ENCODE measurements at places on chromosomes 5 and 9.
A peak's percentile ranks its signal among the peaks of the same experiment; 100 is the strongest.

DNA sequence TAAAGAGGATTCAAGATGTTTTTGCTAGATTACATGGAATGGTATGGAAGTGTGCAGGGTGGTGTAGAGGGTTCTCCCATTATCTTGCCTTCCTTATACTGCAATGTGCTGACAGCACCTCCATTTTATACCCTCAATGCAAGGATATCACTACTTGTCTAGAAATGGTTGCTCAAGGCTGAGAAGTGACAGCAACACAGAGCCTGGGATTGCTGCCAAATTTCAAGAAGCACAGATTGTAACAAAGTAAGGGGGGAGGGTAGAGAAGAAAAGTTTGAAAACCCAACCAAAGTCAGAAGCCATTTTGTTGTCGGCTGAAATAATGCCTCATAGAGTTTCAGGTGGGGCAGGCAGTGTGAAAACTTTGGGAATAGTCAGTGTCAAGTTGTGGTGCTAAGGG is 29.8 kb downstream of the PCDHAC2 start:
- no peak for DNase-seq

DNA sequence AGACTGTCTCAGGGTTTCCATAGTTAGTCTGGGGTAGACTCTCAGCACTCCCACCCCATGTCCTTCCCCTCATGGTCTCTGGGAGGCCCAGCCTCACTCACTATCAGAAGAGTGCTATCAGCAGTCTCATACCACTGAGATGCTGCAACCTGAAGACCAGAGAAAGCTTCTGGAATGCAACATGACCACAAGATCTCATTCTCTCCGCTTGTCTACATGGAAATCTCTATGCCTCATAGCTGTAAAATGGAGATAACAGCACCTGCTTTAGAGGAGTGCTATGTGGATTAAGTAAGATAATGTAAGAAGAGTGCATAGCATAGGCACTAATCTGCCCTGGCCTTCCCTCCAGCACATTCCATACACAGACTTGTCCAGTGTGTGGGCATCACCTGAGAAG is 47.0 kb upstream of the ZNF169 start:
- no peak for DNase-seq

DNA sequence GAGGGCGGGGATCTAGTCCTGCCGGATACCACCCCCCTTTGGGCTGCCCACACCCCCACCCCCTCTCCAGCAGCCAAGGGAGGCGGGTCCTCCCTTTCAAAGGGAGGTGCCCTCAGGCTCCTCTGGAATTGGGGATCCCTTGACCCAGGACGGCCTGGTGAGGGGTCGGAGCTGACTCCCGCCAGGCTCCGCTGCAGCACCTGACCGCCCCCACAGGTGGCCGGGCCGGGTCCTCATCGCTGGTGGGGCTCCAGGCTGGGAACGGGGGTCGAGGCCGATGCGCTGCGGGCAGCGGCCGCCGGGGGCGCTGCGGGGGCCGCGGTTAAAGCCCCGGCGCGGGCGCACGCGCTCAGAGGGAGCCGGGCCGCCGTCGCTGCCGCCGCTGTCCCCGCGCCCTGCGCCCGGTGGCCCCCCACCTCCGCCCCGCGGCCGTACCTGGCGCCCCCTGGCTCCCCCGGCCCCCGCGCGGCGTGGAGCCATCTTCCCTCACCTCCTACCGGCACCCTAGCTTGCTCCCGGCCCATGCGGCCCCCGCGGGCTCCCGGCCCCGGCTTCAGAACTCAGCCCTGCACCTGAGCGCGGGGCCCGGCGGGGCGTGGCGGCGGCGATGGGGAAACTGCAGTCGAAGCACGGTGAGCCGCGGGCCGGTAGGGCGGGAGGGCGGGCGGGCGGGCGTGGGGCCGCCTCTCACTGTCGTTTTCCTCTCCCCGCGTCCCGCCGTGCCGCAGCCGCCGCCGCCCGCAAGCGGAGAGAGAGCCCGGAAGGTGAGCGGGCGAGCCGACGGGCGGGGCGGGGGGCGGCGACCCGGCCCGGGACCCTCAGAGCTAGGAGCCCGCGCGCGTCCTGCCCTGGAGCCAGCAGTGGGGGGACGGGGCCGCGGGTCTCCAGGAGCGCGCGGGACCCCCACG is at the start of gene NKD2:
TSS of gene NKD2 (plus strand) at position 352 of the 908 bp plus-strand sequence. CDS start at position 608, 256 bp downstream.
- DNase-seq: peak; percentile 53

GRCh38 chr9:12141422-12141821 is 551.8 kb upstream of the TYRP1 start:
- DNase-seq: no peak

DNA sequence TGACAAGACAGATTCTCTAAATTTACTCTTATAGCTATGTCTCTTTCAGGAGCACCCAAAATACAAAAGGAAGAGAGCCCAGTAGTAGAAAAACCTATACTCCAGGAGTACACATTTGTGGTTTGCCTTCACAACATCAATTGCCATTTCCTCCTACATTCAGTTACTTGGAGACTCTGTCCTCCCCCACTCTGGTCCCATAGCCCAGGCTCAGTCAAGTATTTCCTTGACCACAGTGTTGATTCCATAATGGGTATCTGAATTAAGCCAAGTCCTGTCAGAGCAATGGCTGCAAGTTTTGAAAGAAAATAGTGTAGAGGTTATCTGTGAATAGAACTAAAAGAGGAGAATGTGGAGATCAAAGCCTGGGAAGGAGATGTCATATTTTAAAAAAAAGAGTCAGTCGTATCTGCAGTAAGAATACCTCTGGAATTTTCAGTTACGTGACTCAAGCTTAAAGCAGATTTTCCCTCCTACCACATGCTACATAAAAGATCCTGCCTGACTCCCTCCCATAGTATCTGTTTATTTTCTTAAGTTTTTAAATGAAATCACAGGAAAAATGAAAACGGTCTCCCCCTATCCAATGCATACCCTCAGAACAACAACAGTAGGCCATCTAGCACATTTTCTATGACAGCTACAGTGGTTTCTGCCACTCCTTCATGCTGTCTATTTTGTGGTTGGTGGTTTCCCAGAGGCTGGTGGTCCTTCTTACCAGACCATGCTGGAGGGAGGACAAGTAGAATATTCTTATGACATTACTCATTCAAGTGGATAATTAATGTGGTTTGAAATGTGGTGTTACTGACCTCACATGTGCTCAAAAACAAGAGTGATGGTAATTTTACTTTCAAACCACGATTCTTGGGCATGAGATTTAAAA is 249.7 kb upstream of the TMEM161B start:
- peak; percentile 23 for DNase-seq

GRCh38 chr5:170238456-170239196 is 5.8 kb downstream of the C5orf58 start:
- DNase-seq: no peak

DNA sequence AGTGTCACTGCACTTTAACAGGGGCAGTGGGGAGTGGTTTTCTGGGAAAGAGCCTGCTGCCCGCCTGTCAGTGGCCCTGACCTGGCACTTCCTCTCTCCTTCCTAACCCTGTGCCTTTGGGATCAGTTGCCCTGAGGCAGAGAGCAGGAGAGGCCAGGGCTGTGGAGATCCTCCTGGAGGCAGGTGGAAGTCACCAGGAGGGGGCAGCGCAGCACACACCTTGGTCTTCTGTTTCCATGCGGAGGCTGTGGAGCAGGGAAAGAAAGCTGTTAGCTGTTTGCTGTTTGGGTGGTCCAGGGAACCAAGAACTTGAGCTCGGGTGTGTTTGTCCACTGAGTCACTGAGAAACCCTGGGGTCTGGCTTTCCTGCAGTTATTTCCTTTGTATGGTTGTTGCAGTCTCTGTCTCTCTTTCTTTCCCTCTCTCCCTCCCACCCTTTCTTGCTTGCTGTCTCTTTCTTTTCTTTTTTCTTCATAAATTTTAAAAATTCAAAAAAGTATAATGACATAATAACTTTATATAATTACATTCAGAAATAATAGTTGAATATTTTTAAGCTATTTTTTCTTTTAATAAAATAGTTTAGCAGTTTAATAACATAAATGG is 28.1 kb downstream of the NTRK2 start:
- DNase-seq: peak; percentile 43

- DNase-seq: no peak
These were observed 163.2 kb downstream of the RFK start for GRCh38 chr9:76231001-76231400.

DNA sequence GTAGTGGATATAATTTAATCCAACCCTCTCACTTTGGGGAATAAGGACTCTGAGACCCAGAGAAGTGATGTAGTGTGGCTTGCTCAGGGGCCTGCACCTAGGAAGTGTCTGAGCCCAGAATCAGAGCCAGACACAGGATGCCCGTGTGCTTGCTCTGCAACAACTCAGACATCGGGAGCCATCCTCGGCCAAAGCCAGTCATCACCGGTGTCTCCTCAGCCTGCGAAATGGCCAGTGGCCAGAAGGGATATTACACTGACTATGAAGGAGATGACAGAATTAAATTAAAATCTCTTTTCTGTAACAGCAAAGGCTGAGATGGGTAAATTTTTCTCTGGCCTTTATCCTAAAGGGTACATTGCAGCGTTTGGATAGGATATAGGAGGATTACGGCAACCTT is 102.9 kb downstream of the MARCHF11 start:
- DNase-seq: peak; percentile 17

DNA sequence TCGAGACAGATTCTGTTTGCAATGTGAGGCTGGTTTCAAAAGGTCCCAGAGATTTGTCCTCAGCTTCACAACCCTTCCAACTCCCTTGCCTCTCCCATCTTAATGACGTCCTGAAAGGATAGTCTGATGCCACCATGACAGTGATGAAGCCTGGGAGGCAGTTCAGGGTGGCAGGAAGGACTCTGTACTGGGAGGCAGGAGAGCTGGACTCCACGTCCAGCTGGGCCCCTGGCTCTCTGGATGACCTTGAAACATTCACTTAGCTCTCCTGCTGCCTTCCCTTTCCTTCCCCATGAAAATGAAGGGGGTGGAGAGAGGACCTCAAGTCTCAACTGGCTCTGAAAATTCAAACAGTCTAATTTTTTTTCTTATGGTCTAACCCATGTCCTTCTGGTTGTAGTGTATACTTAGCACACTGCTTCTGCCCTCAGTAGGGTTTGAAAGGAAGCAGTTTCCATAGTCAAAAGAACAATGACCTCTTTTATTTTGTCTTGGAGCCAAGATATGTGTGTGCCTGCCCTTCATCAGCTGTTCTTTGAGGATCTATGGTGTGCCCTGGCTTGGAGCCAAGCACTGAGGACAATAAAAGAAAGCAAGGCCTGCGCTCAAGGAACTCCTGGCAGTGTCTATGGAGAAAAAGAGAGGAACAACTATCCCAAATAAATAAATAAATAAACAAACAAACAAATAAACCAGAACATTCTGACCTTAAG is 188.3 kb downstream of the GRIA1 start:
- no peak for DNase-seq

- no peak for DNase-seq
These were observed 518 bp downstream of the ERBIN start for GRCh38 chr5:65926893-65927292.

DNA sequence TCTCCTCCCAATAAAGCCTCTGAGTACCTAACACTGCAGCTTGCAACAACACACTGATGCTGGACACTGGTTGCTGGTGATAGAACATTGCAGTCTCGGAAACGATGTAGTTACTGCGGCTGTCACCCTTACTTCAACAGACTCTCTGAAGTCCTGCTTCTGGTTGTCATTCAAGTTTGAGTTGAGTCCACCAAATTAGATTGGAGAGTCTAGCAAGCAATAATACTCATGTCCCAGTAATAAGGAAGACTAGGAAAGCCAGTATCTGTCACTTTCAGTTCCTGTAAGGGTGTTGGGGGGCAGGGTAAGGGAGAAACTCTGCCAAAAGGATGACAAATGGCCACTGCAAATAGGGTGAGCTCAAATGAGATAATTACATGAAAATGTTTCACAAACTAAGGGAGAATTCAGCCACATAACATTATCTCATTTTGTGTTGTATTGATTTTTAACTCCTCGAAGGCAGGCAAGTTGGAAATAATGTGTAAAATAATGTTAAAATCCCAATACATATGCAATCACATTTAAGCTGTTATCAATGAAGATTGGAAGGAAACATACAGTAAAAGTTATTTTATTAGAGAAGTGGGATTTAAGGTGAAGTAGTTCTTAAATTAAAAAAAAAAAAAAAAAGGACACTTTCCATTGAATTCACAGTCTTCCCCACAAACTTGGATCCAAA is 849 bp upstream of the IFT74 start:
- DNase-seq: peak; percentile 14

GRCh38 chr5:151388960-151389359 is 41.6 kb upstream of the SLC36A2 start:
- no peak for DNase-seq

DNA sequence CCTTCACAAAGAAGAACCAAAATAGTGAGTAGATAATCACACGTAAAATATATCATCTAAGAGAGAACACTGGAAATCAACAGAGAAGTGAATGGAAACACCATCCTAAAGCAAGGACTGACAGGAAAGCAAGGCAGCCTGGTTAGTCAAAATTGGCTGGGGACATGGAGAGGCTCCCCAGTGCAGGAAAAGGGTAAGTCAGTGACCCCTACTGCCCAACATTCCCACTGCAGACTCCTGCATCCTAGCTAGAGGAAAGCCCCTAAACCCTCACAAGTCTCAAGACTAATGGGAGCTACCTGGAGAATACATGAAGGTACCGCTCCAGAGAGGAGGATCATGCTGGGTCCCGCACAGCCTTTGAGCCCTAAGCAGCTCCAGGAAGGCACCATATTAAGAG is 60.1 kb downstream of the ZDHHC21 start:
- no peak for DNase-seq

DNA sequence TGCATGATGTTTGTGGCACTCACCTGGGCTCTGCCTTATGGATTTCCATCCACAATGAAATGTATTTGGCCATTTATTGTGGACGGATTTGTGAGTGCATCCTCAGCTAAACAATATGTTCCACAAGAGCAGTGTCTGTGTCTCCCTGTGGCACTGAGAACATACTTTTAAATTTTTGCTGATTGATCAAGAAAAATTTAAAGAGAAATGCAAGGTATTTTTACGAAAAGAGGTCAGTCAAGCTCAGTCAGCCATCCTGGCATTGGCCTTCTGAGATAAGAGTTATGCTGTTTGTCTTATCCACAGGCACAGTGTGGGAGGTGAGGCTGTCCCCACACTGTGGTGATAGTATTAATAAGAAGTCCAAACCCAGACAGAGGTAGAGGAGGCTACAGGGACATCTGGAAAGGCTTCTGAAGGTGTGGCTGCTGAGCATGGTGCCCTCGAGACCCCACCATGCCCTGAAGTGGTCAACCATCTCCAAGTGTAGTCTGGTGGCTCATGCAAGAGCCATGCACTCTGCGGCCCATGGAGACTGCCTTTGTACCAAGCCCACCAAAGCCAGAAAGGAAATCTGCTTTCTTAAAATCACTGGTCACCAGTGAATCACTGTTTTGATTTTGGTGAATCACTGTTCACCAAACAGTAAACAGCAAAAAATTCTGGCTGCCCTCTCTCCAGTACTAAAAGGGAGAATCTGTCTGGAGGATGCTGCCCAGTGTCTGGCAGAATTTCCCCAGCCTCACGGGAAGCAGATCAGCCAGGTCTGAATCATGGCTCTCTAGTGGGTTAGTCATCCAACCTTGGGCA is 28.8 kb downstream of the SPOCK1 start:
- DNase-seq: peak; percentile 99

GRCh38 chr5:28737222-28737621 is 1698.8 kb upstream of the CDH9 start:
- DNase-seq: no peak

DNA sequence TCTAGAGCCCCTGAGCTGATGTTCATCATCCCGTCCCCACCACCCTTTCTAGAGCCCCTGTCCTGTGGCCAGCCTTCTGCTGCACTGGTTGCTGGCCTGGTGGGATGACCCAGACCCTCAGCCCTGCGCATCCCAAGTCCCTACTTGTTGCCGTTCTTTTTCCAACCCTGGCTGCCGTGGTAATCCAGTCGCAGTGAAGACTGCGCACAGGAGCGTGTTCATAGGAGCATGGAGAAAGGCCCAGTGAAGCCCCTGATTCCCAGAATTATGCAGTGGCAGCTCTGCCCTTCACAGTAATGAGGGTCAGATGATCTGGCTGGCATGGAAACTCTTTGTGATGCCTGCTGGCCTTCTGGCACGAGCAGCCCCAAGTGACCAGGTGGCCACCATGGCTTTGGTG is 183.3 kb downstream of the CACNA1B start:
- DNase-seq: no peak

All from MG63 (cell line).